ENCODE measurements at places on chromosomes 13 and 19. TPM values are rescaled to one million over a fixed set of nuclear protein-coding genes. Genes with fewer than 3 reads are reported as not detected.

DNA sequence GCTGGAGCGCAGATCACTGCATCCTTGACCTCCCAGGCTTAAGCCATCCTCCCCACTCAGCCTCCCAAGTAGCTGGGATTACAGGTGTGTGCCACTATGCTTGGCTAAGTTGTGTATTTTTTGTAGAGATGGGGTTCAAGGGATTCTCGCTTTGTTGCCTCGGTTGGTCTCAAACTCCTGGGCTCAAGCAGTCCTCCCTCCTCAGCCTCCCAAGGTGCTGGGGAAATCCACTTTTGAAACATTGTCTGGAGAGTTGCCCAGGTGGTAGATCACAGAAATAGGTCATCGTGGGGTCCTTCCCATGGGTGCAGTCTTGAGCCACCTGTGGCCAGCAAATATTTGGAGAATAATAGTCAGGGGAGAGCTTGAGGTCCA lies 5.2 kb downstream of the LDLR start:
- DNase-seq: no peak
- peaks cover 40% of the 10 kb centered on the region for H3K4me1 ChIP-seq
- H3K36me3 ChIP-seq: peaks cover 50% of the 10 kb centered on the region
- peak overlapping the region; percentile 94 for H3K27ac ChIP-seq
- peak overlapping the region; percentile 79 for H3K4me3 ChIP-seq
- H3K27me3 ChIP-seq: no peaks in the 10 kb centered on the region

DNA sequence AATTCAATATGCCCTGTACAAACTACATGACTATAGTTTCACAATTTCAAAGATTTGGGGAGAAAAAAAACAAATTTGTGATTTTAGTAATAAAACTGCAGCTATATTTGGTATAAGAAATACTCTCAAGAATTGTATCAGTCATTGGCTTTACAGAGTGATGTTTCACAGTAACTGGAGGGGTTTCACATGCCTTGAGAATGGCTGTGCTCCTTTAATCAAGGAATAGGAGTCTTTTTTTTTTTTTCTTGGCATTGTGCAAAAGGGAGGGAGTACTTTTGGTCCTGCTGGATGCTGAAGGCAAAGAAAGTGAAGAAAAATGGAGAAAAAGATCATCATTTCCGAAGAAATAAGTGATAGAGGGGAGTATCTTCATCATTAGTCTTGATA lies 6.8 kb downstream of the ZNF507 start:
- H3K27me3 ChIP-seq: no peaks in the 10 kb centered on the region
- peaks cover 36% of the 10 kb centered on the region for H3K4me1 ChIP-seq
- no peak overlapping the region for H3K27ac ChIP-seq
- H3K4me3 ChIP-seq: no peak overlapping the region

GRCh38 chr13:104553896-104554295 lies 1487.7 kb upstream of the SLC10A2 start:
- no peak for DNase-seq
- H3K27me3 ChIP-seq: no peaks in the 10 kb centered on the region
- H3K36me3 ChIP-seq: no peaks in the 10 kb centered on the region
- H3K4me3 ChIP-seq: no peak overlapping the region

DNA sequence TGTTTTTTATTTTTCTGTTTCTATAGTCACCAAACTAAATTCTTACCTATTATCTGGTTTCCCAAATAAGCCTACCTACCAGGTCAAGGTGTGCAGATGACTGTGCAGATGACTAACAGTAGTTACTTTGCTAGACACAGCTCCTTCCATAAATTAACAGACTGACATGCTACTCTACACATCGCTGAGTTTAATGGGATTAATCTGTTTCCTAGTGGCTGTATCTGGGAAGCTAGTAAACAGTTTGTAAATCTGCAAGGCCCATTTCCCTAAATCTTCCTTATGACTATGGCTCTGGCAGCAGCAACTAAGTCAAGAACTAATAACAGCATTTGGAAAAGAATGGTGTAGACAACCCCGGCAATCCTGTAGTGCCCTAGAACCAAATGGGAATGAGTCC lies 27.9 kb downstream of the MIPEP start:
- peaks cover 11% of the 10 kb centered on the region for H3K4me1 ChIP-seq
- peaks cover 4% of the 10 kb centered on the region for H3K36me3 ChIP-seq
- H3K4me3 ChIP-seq: no peak overlapping the region

GRCh38 chr13:42337808-42338600 lies 66.1 kb downstream of the AKAP11 start:
- peaks cover 15% of the 10 kb centered on the region for H3K4me1 ChIP-seq
- no peaks in the 10 kb centered on the region for H3K27me3 ChIP-seq
- H3K27ac ChIP-seq: no peak overlapping the region

Gene TTC9B
- total RNA-seq: not detected

DNA sequence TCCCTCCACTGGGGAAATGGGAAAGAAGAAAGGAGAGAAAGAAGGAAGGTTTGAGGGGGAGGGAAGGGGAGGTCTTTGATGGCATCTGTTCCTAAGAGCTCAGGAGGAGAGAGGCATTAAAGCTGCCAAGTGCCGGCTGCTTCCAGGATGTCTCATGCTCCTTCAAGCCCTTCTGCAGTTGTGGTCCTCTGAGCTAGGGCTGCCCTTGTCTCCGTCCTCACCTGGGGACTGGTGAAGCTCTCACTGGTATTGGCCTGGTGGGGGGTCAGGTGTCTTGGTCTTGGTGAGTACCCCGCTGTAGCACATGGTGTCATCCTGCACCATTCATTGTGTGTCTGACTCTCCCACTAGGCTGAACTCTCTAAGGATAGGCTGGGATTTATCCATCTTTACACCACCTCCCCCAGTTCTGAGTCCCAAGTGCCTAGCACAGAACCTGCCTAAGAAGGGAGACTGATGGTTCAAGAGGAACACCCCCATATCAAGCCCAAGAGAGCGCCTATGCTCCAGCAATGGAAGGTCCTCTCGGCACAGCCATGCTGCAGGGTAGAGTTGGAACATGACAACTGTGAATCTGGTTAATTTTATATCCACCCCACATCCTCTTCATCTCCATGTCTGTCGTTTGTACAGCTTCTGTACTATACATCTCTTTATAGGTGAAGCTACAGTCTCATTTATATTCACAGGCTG lies 83.7 kb downstream of the AKAP11 start:
- H3K27ac ChIP-seq: peak overlapping the region; percentile 97
- no peaks in the 10 kb centered on the region for H3K27me3 ChIP-seq
- peak overlapping the region; percentile 72 for H3K4me3 ChIP-seq
- peaks cover 25% of the 10 kb centered on the region for H3K4me1 ChIP-seq
- DNase-seq: peak; percentile 34

Gene CASP14
- not detected for total RNA-seq

GRCh38 chr13:41767801-41768200 lies 193.1 kb downstream of the VWA8 start:
- DNase-seq: no peak
- no peak overlapping the region for H3K27ac ChIP-seq
- peaks cover 1% of the 10 kb centered on the region for H3K36me3 ChIP-seq
- no peaks in the 10 kb centered on the region for H3K27me3 ChIP-seq

GRCh38 chr19:38763795-38764220 lies 9.5 kb downstream of the LGALS7 start:
- no peak overlapping the region for H3K4me3 ChIP-seq
- H3K4me1 ChIP-seq: no peaks in the 10 kb centered on the region
- H3K36me3 ChIP-seq: no peaks in the 10 kb centered on the region
- H3K27ac ChIP-seq: no peak overlapping the region
- no peak for DNase-seq
- H3K27me3 ChIP-seq: peaks cover 2% of the 10 kb centered on the region

Gene SPPL2B
- total RNA-seq: 101 TPM

GRCh38 chr19:43501661-43502418 lies 2.7 kb downstream of the PHLDB3 start:
- H3K36me3 ChIP-seq: peaks cover 5% of the 10 kb centered on the region
- H3K27me3 ChIP-seq: no peaks in the 10 kb centered on the region
- H3K4me1 ChIP-seq: peaks cover 17% of the 10 kb centered on the region
- H3K4me3 ChIP-seq: peak overlapping the region; percentile 5
- no peak for DNase-seq

- H3K36me3 ChIP-seq: no peaks in the 10 kb centered on the region
- no peak overlapping the region for H3K27ac ChIP-seq
- no peak overlapping the region for H3K4me3 ChIP-seq
- H3K27me3 ChIP-seq: peaks cover 5% of the 10 kb centered on the region
Observed at GRCh38 chr19:6495947-6496346, 6.2 kb downstream of the TUBB4A start.

DNA sequence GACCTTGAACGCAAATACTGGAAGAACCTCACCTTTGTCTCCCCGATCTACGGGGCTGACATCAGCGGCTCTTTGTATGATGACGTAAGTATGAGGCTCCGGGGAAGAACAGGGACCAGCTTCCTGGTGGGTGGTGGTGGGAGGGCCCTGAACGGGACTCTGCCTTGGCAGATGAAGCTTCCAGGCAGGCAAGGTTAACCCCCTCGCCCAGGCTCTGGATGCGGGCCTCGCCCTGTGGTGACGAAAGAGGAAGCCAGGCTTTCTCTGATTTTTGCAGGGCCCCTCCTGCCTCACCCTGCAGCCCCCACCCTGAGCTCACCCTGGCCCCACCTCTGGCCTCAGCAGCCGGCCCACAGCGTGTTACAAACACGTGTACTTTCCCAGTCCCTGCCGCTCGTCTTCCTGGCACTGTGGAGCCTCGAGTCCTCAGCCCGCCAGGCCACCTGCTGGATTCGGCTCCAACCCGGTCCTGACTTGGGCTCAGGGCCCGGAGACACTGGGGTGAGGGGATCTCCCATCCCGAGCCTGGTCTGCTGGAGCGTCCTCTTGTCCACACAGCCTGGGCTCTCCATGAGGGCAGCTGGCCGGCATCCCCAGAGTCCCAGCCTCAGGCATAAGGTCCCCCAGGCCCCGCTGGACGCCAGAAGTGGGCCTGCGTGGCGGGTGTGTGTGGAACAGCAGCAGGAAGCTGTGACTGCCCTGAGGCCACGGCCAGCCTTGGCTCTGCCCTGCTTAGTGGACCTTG lies 72.4 kb downstream of the KDM4B start:
- no peak overlapping the region for H3K4me3 ChIP-seq
- H3K36me3 ChIP-seq: peaks cover 4% of the 10 kb centered on the region
- H3K27ac ChIP-seq: no peak overlapping the region
- DNase-seq: no peak

- H3K4me3 ChIP-seq: no peak overlapping the region
- H3K27me3 ChIP-seq: peaks cover 8% of the 10 kb centered on the region
- no peak overlapping the region for H3K27ac ChIP-seq
- no peak for DNase-seq
- peaks cover 6% of the 10 kb centered on the region for H3K4me1 ChIP-seq
- H3K36me3 ChIP-seq: peaks cover 12% of the 10 kb centered on the region
Observed at GRCh38 chr19:52991484-52991883, 22.2 kb upstream of the ERVV-1 start.

Gene MTIF3
- total RNA-seq: 51.5 TPM

Gene PODNL1
- 1.4 TPM for total RNA-seq

Gene IGSF23
- not detected for total RNA-seq

GRCh38 chr13:45733361-45733760 lies 31.2 kb downstream of the CBY2 start:
- no peak overlapping the region for H3K4me3 ChIP-seq
- no peak overlapping the region for H3K27ac ChIP-seq
- no peaks in the 10 kb centered on the region for H3K36me3 ChIP-seq
- peaks cover 3% of the 10 kb centered on the region for H3K4me1 ChIP-seq
- peaks cover 2% of the 10 kb centered on the region for H3K27me3 ChIP-seq
- DNase-seq: no peak

Gene VSTM1
- total RNA-seq: not detected

Gene ZSCAN18
- 58.1 TPM for total RNA-seq

DNA sequence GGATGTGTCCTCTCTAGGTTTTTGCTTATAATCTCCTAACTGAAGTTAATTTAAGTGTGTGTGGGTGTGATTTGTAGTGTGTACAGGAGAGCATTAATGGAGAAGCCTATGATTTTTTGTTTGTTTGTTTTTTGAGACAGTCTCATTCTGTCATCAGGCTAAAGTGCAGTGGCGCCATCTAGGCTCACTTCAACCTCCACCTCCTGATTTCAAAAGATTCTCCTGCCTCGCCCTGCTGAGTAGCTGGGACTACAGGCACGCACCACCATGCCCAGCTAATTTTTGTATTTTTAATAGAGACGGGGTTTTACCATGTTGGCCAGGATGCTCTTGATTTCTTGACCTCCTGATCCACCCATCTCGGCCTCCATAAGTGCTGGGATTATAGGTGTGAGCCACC lies 20.6 kb downstream of the ZNF701 start:
- H3K27ac ChIP-seq: no peak overlapping the region
- H3K27me3 ChIP-seq: no peaks in the 10 kb centered on the region
- peaks cover 73% of the 10 kb centered on the region for H3K36me3 ChIP-seq
- no peak overlapping the region for H3K4me3 ChIP-seq
- H3K4me1 ChIP-seq: no peaks in the 10 kb centered on the region

DNA sequence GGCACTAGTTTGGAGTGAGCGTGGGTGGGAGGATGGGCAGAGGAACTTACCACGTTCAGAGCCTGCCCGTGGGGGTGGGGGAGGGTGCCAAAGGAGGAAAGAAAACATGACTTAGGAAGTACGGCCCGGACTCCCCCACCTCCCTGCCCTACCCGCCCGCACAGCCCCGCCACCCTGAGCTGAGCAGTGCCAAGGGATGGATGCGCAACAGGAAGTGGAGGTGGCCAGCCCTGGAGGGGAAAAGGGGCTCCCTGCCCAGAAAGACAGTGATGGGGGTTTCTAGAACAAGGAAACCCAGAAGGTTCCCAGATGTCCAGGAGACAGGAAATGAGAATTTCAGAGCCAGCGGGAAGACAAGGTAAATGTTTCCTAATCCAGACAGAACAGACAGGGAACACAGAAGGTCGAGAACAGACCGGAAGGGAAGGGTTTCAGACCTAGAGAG lies 6.3 kb downstream of the TEAD2 start:
- no peak for DNase-seq
- peaks cover 13% of the 10 kb centered on the region for H3K4me1 ChIP-seq

GRCh38 chr13:97148894-97149293 lies 73.2 kb upstream of the MBNL2 start:
- no peaks in the 10 kb centered on the region for H3K36me3 ChIP-seq
- no peaks in the 10 kb centered on the region for H3K4me1 ChIP-seq
- H3K27me3 ChIP-seq: peaks cover 13% of the 10 kb centered on the region

Gene FAM124A
- total RNA-seq: 0.23 TPM

DNA sequence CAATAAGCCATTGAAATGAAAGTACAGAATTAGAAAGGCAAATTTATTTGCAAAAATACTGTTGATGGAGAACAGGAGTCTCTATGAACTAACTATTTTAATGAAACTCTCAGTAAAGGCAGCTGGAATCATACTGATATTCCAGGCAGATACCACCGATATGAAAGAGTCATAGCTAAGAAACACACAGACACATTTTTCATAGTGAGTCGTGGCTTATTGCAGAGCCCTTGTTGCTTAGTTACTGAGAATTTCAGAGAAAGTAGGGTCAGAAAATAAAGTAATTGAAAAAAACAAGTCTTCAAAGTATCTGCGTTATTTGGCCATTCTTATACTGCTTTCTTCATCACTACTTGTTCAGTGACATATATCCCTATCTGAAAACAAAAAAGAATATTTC lies 1890.9 kb downstream of the PCDH9 start:
- no peaks in the 10 kb centered on the region for H3K4me1 ChIP-seq
- DNase-seq: no peak
- no peak overlapping the region for H3K27ac ChIP-seq
- H3K36me3 ChIP-seq: no peaks in the 10 kb centered on the region
- H3K27me3 ChIP-seq: no peaks in the 10 kb centered on the region

Gene UBE2S
- total RNA-seq: 184 TPM

Gene CD37
- 258 TPM for total RNA-seq

GRCh38 chr13:99403458-99403971 lies 96.3 kb upstream of the GPR183 start:
- no peak overlapping the region for H3K27ac ChIP-seq
- H3K4me1 ChIP-seq: peaks cover 7% of the 10 kb centered on the region

GRCh38 chr19:734716-735115 lies 16.2 kb upstream of the MISP start:
- no peak overlapping the region for H3K4me3 ChIP-seq
- no peak for DNase-seq
- no peaks in the 10 kb centered on the region for H3K36me3 ChIP-seq
- H3K4me1 ChIP-seq: peaks cover 10% of the 10 kb centered on the region
- no peak overlapping the region for H3K27ac ChIP-seq

Gene ZFP36
- 102 TPM for total RNA-seq

GRCh38 chr19:50669302-50670101 lies 20.3 kb downstream of the C19orf81 start:
- H3K27ac ChIP-seq: no peak overlapping the region
- H3K4me3 ChIP-seq: no peak overlapping the region
- H3K27me3 ChIP-seq: peaks cover 44% of the 10 kb centered on the region
